PC-9 (cell line): ENCODE measurements at places on chromosomes 5 and 9. TPM values are rescaled to one million over a fixed set of nuclear protein-coding genes. Genes with fewer than 3 reads are reported as not detected.

DNA sequence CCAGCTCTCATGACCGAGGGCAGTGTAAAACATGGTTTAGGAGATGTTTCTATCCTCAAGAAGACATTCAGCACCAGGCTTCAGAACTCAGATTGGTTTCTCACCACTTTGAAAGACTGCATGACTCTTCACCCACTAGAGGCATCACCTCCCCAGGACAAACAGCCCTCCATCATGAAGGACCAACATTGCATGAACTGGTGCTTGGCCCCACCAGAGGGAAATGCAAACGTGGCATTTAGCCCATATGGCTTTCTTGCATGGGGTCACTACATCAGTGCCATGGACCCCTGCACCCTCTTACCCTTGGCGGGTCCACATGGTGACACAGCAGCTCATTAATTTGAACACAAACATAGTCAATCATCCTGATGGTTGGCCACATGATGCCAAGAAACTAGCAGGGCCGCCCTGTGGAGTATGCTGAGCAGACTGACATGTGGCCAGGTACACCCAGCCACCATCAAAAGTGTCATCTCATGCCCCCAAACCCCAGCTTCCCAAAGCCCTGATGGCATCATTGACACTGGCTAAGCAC, 129.5 kb upstream of the FSTL4 start:
- H3K4me1 ChIP-seq: peaks cover 6% of the 10 kb centered on the region
- no peak overlapping the region for H3K27ac ChIP-seq
- no peaks in the 10 kb centered on the region for H3K36me3 ChIP-seq
- DNase-seq: no peak

GRCh38 chr5:124274949-124275348, 471.5 kb downstream of the ZNF608 start:
- no peak for DNase-seq
- no peaks in the 10 kb centered on the region for H3K4me1 ChIP-seq
- no peak overlapping the region for H3K4me3 ChIP-seq
- no peaks in the 10 kb centered on the region for H3K27me3 ChIP-seq
- H3K27ac ChIP-seq: no peak overlapping the region

GRCh38 chr9:82865524-82865923, 197.4 kb downstream of the RASEF start:
- H3K36me3 ChIP-seq: no peaks in the 10 kb centered on the region
- H3K27me3 ChIP-seq: no peaks in the 10 kb centered on the region
- no peak for DNase-seq
- H3K27ac ChIP-seq: no peak overlapping the region
- H3K4me3 ChIP-seq: no peak overlapping the region

- H3K4me1 ChIP-seq: no peaks in the 10 kb centered on the region
- no peaks in the 10 kb centered on the region for H3K27me3 ChIP-seq
- no peaks in the 10 kb centered on the region for H3K36me3 ChIP-seq
Observed at GRCh38 chr5:104763216-104763615, 1200.6 kb upstream of the NUDT12 start.

DNA sequence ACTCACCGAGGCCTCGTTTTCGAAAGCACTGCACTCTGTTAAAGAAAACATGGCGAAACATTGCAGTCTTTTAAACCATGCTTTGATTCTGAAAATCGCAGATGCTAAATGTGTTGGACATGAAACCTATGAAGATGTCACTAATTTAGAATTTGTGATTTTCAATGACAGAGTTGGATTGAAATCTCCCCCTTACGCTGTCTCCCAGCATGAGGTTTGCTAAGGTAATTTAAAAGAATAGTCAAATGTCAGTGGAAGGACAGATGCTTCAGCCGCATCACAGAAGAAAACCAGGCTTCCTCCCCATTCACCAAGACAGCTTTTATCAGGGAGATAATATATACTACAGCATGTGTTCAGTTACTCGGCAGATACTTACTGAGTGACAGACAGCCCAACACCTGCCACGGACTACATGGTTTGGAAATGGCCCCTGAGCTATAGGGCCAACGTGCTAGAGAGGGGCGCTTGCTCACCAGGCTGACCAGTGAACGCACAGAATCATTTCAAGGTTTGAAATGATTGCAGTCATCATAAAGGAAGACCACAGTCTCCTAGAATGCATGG, 136.9 kb downstream of the ADAMTS16 start:
- H3K4me3 ChIP-seq: no peak overlapping the region
- no peak for DNase-seq
- H3K4me1 ChIP-seq: peaks cover 16% of the 10 kb centered on the region
- no peaks in the 10 kb centered on the region for H3K27me3 ChIP-seq
- no peaks in the 10 kb centered on the region for H3K36me3 ChIP-seq
- H3K27ac ChIP-seq: no peak overlapping the region

DNA sequence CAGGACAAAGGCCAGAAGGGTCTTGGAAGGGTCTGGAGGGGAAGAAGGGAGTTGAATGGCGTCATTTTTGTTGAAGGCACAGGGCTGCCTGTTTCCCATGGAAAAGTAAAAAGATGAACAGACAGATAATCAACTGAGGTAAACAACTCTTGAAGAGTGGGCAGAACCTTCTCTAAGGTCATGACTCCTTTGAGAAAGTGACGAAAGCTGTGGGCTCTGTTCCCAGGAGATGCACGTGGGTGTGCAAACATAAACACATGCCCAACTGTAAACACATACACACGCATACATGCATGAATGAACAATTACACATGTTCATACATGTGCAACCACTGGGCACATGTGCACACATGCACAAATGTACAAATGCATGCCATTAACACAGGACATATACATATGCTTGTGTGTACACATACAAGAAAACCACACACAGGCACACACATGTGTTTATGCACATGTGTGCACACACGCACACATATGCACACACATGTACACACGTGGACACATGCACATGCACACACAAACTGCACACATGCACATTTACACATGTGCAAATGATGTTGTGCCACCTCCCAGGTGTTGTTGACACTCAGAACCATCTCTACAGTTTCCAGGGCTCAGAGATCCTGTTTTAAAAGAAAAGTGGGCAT, 143.3 kb downstream of the GADD45G start:
- peaks cover 77% of the 10 kb centered on the region for H3K27me3 ChIP-seq
- H3K36me3 ChIP-seq: no peaks in the 10 kb centered on the region
- no peaks in the 10 kb centered on the region for H3K4me1 ChIP-seq
- DNase-seq: no peak
- no peak overlapping the region for H3K4me3 ChIP-seq

GRCh38 chr9:92029553-92029952, 79.5 kb upstream of the ROR2 start:
- H3K4me1 ChIP-seq: no peaks in the 10 kb centered on the region
- 0 out of 2 replicates have a peak, but pooled peaks cover 5% of the 10 kb centered on the region for H3K36me3 ChIP-seq
- H3K27ac ChIP-seq: no peak overlapping the region
- no peak overlapping the region for H3K4me3 ChIP-seq
- DNase-seq: no peak

- no peak overlapping the region for H3K27ac ChIP-seq
- H3K27me3 ChIP-seq: no peaks in the 10 kb centered on the region
- H3K4me3 ChIP-seq: peak overlapping the region; percentile 88
- H3K4me1 ChIP-seq: peaks cover 35% of the 10 kb centered on the region
- H3K36me3 ChIP-seq: peaks cover 3% of the 10 kb centered on the region; the same call in 1 of the 2 replicates
Observed at GRCh38 chr5:115842952-115843351, 1.2 kb downstream of the AP3S1 start.

DNA sequence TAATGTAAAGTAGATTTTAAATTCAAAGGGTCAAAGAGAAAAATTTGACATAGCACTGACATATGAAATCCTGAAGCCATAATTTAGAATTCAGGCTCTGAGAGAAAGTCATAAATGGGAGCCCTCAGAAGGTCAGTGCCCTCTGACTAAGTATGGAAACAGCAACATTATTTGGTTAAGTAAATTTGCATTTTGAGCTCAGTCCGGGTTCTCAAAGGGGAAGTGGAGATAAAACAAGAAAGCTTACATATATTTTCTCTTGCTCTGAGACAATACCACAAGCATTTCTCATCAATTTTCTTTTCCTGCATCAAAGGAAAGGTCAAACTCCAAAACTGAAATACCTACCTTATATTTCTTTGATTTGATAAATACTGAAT, 348.0 kb downstream of the SEMA5A start:
- H3K36me3 ChIP-seq: no peaks in the 10 kb centered on the region
- no peaks in the 10 kb centered on the region for H3K27me3 ChIP-seq
- no peak for DNase-seq
- H3K4me1 ChIP-seq: no peaks in the 10 kb centered on the region
- H3K4me3 ChIP-seq: no peak overlapping the region
- H3K27ac ChIP-seq: no peak overlapping the region

GRCh38 chr5:155616779-155617392, 603.3 kb downstream of the KIF4B start:
- no peak overlapping the region for H3K4me3 ChIP-seq
- peak; percentile 27 for DNase-seq

DNA sequence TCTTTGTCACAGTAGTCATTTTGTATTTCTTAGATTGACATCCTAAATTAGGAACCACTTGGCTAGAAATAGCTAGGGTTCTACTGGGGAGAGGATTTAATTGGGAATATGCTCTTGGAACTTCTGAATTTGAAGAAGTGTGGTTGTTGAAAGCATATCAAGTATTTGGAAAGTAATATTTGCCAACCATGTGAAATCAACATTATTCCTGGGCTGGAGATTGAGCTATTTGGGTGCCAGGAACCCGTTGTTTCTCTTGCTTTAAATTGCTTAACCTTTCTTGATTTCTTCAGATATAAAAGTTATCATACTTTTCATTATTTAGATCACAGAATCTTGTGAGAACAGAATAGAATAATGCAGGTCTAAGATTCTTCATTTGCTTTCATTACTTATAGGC, 178.4 kb upstream of the ELL2 start:
- H3K4me1 ChIP-seq: peaks cover 34% of the 10 kb centered on the region
- H3K36me3 ChIP-seq: no peaks in the 10 kb centered on the region
- H3K27me3 ChIP-seq: no peaks in the 10 kb centered on the region
- H3K4me3 ChIP-seq: no peak overlapping the region
- H3K27ac ChIP-seq: no peak overlapping the region

- H3K27me3 ChIP-seq: no peaks in the 10 kb centered on the region
- peaks cover 45% of the 10 kb centered on the region for H3K36me3 ChIP-seq
- H3K4me3 ChIP-seq: peak overlapping the region; percentile 94
- peaks cover 65% of the 10 kb centered on the region for H3K4me1 ChIP-seq
Observed at GRCh38 chr5:72848474-72849428, 32.3 kb downstream of the TNPO1 start.

GRCh38 chr5:68318955-68319705, 103.6 kb downstream of the PIK3R1 start:
- no peak for DNase-seq
- peak overlapping the region; percentile 5; the same call in 1 of the 2 replicates for H3K4me3 ChIP-seq
- H3K36me3 ChIP-seq: no peaks in the 10 kb centered on the region
- no peaks in the 10 kb centered on the region for H3K27me3 ChIP-seq
- peaks cover 51% of the 10 kb centered on the region for H3K4me1 ChIP-seq
- peak overlapping the region; percentile 74 for H3K27ac ChIP-seq

DNA sequence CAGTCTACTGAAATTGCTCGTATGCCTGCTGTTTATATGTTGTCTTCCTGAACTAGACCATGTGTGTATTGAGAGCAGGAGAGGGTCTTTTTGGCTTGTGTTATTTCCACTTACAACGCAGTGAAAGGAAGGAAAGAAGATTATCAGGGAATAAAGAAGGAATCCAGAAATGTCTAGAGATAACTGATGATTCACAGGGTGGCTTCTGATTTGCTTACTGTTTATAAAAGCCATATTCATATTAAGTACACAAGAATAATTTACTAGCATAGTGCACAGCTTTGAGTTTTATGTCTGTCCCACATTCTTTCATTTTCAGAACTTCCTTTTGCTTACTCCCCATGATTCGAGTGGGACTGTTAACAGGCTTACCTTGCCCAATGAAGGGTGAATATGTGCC, 72.1 kb downstream of the PRLR start:
- H3K4me3 ChIP-seq: no peak overlapping the region
- H3K27me3 ChIP-seq: peaks cover 40% of the 10 kb centered on the region
- no peak overlapping the region for H3K27ac ChIP-seq
- DNase-seq: no peak
- H3K4me1 ChIP-seq: no peaks in the 10 kb centered on the region
- H3K36me3 ChIP-seq: no peaks in the 10 kb centered on the region

- no peak overlapping the region for H3K27ac ChIP-seq
- peak; percentile 16 for DNase-seq
- H3K4me3 ChIP-seq: no peak overlapping the region
- H3K27me3 ChIP-seq: no peaks in the 10 kb centered on the region
- peaks cover 68% of the 10 kb centered on the region for H3K4me1 ChIP-seq
Observed at GRCh38 chr5:139645430-139645871, 2.7 kb upstream of the CXXC5 start.

DNA sequence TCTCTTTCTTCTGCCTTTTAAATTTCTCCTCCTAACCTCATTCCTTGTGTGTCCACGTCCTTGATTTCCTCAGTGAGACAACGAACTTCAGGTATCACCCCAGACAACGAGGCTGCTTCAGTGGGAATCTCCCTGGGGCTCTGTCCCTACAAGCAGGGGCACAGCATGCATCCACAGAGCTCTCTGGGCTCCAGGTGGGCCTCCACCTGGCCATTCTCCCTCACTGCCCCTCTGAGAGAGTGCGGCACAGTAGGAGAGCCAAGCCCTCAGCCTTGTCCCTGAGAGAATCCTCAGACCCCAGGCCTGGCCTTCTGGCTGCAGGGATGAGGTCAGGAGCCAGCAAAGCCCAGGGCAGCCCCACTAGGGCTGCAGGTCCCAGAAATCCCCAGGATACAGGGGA, 105.3 kb downstream of the LHFPL2 start:
- no peaks in the 10 kb centered on the region for H3K36me3 ChIP-seq
- no peak overlapping the region for H3K27ac ChIP-seq
- DNase-seq: no peak
- no peak overlapping the region for H3K4me3 ChIP-seq
- no peaks in the 10 kb centered on the region for H3K4me1 ChIP-seq

DNA sequence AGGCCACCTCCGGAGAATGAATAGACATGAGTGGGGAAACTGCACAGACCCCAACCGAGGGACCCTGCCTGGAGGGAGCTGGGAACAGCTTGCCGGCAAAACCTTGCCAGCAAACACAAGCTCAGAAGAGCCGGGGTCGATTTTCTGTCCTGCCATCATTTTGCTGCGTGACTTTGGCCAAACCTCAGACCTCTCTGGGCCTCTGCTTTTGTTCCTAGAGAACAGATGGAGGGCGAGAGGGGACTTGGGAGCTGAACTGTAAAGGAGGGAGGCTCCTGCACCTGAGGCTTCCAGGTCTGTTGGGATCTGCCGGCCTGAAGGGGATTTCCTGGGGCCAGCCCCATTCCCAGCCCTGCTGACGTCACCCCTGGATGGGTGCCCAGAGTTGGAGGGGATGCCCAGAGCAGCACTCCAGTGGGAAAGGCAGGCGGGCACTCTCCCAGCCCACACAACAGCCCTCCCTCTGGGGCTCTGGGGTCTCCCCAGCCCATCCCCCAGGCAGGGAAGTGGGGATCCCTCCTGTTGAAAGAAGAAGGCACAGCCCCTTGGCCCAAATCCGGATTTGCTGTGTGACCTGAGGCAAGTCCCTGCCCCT, 40.4 kb upstream of the SYNPO start:
- no peak for DNase-seq
- no peak overlapping the region for H3K27ac ChIP-seq
- no peak overlapping the region for H3K4me3 ChIP-seq
- no peaks in the 10 kb centered on the region for H3K36me3 ChIP-seq
- H3K4me1 ChIP-seq: no peaks in the 10 kb centered on the region

DIPK1B gene
- total RNA-seq: 19.0 and 32.6 TPM in 2 replicates

ARSI gene
- total RNA-seq: 2.6 and 3.2 TPM in 2 replicates

YTHDC2 gene
- 14.9 and 18.6 TPM in 2 replicates for total RNA-seq

C1QTNF3 gene
- total RNA-seq: 8.3 and 9.4 TPM in 2 replicates

MED10 gene
- total RNA-seq: 81.8 and 82.0 TPM in 2 replicates

SKP1 gene
- 335 and 409 TPM in 2 replicates for total RNA-seq

CATSPER3 gene
- total RNA-seq: 0.57 and 0.68 TPM in 2 replicates

UNC5A gene
- total RNA-seq: 3.1 and 3.6 TPM in 2 replicates
